CD14-positive monocyte (primary cell): ENCODE measurements at places on chromosomes 13 and 19.

- peaks cover 3% of the 10 kb centered on the region for H3K27me3 ChIP-seq
- no peaks in the 10 kb centered on the region for H3K36me3 ChIP-seq
- no peak for DNase-seq
- no peak overlapping the region for H3K27ac ChIP-seq
- no peak overlapping the region for H3K4me3 ChIP-seq
Measured at GRCh38 chr13:98960606-98961502, 17.0 kb downstream of the DOCK9 start.

DNA sequence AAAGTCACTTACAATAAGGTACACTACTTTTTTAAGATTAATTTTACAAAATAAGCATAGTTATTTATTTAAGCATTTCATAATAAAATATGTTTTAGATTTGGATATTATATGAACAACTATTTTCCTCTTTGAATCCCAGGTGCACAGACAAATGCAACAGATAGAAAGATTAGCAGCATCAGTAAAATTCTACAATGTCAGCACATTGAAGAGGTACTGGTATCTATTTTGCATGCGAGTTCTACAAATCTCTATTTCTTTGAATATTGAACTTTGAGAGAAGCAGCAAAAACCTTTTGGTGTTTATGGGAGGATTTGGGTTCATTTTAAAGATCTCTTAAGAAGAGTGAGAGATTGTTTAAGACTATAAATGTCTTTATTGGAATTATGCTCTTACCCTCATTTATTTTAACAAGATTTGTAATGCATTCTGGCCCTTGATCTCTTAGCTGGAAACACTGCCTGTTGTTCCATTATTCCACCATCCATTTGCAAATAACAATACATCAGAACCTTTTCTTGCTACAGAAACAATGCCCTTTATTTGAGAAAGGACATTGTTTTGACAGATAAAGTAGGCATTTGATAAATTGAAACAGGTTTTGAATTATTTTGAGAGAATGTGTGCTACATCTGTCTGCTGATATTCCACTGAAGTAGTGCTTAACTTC lies 558.8 kb upstream of the KLHL1 start:
- no peak overlapping the region for H3K4me3 ChIP-seq
- no peaks in the 10 kb centered on the region for H3K4me1 ChIP-seq
- H3K27ac ChIP-seq, result no peak overlapping the region
- no peaks in the 10 kb centered on the region for H3K36me3 ChIP-seq
- no peak for DNase-seq

DNA sequence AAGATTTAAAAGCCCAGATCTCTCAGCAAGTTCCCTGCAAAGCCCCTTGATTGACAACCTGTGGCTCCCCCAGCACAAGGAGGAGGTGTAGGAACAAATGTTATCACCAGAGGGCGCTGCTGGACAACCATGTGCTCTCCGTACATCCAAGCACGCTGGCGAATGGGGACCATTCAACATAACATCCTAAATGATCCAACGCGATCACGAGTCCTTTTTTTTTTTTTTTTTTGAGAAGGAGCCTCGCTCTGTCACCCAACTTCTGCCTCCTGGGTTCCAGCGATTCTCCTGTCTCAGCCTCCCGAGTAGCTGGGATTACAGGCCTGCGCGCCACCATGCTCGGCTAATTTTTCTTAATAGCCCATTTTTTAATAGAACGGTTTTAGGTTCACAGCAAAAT lies 52.0 kb downstream of the NWD1 start:
- H3K4me3 ChIP-seq, result no peak overlapping the region
- DNase-seq, result peak; percentile 69
- no peaks in the 10 kb centered on the region for H3K4me1 ChIP-seq
- H3K27ac ChIP-seq, result no peak overlapping the region
- peaks cover 3% of the 10 kb centered on the region for H3K27me3 ChIP-seq
- H3K36me3 ChIP-seq, result no peaks in the 10 kb centered on the region

GRCh38 chr13:20518660-20519100 lies 7.0 kb downstream of the CRYL1 start:
- peaks cover 3% of the 10 kb centered on the region for H3K4me1 ChIP-seq
- H3K27ac ChIP-seq, result no peak overlapping the region
- no peak for DNase-seq
- no peaks in the 10 kb centered on the region for H3K36me3 ChIP-seq
- H3K27me3 ChIP-seq, result no peaks in the 10 kb centered on the region

DNA sequence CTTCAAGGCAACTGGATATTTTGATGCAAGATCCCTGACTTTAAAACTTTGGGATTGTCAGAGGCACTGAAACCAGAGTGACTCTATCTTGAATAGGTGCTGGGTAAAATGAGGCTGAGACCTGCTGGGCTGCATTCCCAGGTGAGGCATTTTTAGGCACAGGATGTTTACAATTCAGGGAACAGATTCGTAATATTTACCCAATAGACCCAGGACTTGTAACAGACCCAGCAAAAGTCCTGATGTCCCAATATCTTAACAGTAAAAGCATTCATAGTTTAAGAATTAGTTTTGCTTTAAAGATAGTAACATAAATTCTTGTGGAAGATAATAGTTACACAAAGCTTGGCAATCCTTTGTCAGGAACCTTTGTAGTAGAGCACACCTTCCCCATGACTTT lies 166.2 kb downstream of the FGF14 start:
- H3K27ac ChIP-seq, result no peak overlapping the region
- H3K27me3 ChIP-seq, result no peaks in the 10 kb centered on the region
- no peak overlapping the region for H3K4me3 ChIP-seq
- H3K36me3 ChIP-seq, result no peaks in the 10 kb centered on the region
- H3K4me1 ChIP-seq, result no peaks in the 10 kb centered on the region
- no peak for DNase-seq

GRCh38 chr19:35462476-35462953 lies 14.5 kb downstream of the FFAR2 start:
- H3K4me3 ChIP-seq, result peak overlapping the region; percentile 11
- peak; percentile 94 for DNase-seq
- no peaks in the 10 kb centered on the region for H3K27me3 ChIP-seq
- H3K4me1 ChIP-seq, result peaks cover 61% of the 10 kb centered on the region

DNA sequence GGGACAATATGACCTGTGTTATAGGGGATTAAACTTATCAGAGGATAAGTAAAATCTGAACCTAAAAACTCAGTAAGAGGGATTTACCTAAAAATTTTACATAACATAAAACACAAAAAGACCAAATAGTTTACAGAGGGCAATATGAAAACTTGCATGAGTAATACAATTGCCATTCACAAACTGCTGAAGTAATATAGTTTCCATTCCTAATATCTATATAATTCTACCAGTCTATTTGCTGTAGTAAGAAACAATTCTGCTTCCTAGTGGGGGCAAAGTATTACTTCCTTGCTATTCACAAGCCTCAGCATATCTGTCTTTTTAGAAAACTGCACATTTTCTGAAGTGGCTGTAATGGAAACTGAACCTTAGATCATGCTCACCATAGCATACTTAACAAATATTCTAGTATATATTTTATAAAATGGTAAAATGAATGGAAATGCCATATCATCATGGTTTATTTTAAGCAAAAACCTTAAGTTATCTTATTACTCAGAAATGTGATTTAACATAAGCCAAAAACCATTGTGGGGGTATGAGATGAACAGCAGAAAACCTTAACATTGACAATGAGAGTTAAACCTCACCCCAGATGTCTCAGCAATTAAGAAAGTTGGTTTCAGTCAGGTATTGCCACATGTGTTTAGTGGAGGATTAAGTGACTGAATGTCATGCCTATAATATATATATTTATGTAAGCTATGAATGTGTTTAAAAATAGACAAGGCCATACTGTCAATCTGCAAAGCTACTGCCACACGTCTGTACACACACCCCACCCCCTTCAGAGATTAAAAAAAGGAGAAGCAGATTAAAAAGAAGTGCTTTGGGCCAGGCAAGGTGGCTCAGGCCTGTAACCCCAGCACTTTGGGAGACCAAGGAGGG lies 136.8 kb downstream of the MIPEP start:
- H3K27me3 ChIP-seq, result no peaks in the 10 kb centered on the region
- no peak overlapping the region for H3K4me3 ChIP-seq
- DNase-seq, result no peak
- no peaks in the 10 kb centered on the region for H3K36me3 ChIP-seq
